ENCODE measurements at places on chromosomes 3 and 15. TPM values are rescaled to one million over a fixed set of nuclear protein-coding genes. Genes with fewer than 3 reads are reported as not detected.
A peak's percentile ranks its signal among the peaks of the same experiment; 100 is the strongest.

Gene VWA5B2
- 1.0 TPM for total RNA-seq

Gene GOLGA8N
- total RNA-seq, result 1.4 TPM

Gene ZBBX
- total RNA-seq, result not detected

Gene P2RY1
- total RNA-seq, result 1.2 TPM

Gene LRRIQ4
- total RNA-seq, result 0.20 TPM

Gene NPAP1
- not detected for total RNA-seq

Gene DOCK3
- 0.08 TPM for total RNA-seq

Gene CACNA2D3
- total RNA-seq, result 0.15 TPM

GRCh38 chr15:27550635-27551034 lies 548.5 kb downstream of the OCA2 start:
- DNase-seq, result no peak

GRCh38 chr3:120311863-120312794 lies 27.1 kb upstream of the GPR156 start:
- no peak for DNase-seq

DNA sequence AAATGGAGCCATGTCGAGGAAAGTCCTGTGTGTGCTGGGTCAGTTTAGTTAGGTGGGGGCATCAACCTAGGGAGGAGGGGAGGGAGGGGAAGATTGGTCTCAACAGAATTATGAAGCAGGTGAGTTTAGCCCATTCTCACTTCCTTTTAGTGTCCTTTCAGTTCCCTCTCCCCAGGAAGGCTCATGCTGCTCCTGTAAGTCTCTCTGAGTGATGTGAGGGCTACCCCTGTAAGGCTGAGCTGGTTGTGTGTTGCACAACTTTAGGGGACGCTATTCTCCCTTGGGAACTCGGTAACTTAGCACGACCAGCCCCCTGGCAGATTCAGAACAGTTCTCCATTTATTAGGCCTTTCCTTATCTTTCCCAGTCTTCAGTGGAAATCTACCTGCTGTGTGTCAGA lies 21.2 kb downstream of the IL5RA start:
- DNase-seq, result no peak

DNA sequence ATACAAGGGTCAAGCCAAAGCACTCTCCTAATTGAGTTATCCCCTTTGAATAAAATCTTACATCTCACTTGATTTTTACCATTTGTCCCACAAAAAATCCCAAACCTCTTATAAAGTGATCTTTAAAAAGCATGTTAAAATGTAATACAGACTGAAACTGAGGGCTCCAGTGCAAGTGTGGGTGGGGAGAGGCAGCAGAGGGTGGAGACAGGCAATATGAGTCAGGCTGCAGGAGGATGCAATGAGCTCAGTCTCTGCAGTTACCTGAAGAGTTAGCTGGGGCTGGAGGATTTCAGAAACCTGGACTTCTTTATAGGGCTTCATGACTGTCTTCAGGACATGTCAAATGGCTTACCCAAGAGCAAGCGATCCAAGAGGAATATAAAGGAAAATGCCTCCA lies 14.2 kb upstream of the COLQ start:
- DNase-seq, result no peak

DNA sequence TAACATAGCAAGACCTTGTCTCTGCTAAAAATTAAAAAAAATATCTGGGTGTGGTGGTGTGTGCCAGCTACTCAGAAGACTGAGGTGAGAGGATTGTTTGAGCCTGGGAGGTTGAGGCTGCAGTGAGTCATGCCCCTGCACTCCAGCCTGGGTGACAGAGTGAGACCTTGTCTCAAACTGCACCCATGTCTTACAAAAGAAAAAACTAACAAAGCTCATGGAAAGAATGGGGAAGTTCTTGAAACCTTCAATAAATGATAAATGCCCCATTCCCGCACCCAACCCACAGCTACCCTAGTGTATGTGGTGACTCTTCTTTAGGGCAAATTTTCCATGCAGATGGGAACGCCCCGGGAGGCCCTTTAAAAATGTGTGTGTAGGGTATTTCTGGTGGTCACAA lies 28.3 kb downstream of the RPLP1 start:
- DNase-seq, result no peak

DNA sequence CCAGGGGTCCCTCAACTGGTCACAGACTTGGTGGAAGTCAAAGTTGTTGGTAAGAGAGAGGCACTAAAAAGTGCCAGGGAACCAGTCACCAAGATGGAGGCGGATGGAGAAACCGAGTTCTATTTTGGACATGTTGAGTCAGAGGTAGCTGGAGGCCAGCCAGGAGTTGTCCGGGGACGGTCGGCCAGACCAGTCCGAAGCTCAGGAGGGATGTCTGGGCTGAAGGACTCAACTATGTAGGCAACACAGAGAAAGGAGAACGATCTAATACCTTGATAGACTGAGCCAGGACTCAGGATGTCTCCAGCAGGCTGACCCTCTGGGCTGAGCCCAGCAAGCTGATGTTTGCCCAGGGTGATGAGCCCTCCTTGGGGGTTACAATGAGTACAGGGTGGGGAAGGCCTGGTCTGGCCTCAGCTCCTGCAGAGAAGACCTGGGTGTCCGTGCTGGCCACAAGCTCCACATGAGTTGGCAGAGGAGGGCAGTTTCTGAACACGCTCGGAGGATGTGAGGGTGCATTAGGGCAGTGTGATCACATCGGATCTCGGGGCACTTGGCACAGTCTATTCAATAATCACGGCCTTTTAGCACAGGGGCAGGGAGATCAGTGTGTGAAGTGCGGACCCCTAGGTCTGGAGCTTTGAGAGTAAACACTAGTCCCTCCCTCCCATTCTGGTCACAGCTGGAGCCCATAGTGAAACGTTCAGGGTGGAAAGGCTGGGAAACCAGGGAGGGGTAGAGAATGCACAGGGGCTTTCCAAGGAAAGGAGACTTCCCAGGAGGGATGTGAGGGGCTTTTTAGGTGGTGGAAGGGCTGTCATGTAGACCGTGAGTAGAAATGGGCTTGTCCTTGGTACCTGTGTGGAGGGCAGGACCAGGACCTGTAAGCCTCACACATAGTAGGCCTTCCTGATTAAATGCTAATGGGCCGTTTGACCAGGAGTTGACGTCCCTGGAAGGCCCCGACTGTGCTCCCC lies 111.9 kb downstream of the ETFA start:
- DNase-seq, result no peak

- DNase-seq, result peak; percentile 75
Measured at GRCh38 chr3:135106445-135106844, 311.4 kb downstream of the EPHB1 start.

- DNase-seq, result no peak
Measured at GRCh38 chr3:155640098-155640497, 104.8 kb downstream of the PLCH1 start.

- no peak for DNase-seq
Measured at GRCh38 chr15:69657626-69658025, 205.0 kb downstream of the RPLP1 start.

DNA sequence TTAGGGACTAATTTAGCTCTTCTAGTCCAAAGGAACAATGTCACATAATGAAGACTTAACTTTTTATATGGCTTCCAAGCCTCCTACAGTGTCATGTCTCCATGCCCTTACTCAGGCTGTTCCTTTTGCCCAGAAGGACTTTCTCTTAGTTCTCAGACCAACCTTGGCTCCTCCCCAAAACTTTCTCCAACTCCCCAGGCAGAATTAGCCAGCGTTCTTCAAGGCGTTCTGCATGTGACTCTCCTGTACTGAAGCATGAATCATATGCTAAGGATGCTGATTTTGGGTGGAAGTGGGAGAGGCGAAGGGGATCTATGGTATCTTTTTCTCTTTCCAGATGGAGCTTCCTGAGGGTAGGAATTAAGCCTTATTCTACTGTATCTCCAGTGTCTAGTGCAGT lies 335.1 kb upstream of the ICE2 start:
- no peak for DNase-seq

DNA sequence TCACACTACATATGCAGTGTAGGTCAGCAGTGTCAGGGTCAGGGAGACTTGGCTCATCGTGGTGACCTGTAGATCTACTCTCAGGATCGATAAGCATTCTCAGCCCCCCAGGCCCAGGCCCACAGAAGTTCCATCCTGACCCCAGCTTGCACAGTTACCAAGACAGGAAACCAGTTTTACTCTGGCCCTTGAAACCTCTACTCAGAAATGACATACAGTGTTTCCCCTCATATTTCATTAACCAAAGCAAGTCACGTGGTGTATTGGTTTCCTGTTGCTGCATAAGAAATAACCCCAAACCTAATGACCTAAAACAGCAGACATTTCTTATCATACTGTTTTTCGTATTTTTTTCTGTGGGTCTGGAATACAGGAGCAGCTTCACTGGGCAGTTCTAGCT lies 242.2 kb downstream of the SLCO3A1 start:
- no peak for DNase-seq

GRCh38 chr3:167032267-167032876 lies 347.7 kb downstream of the ZBBX start:
- peak; percentile 54 for DNase-seq

GRCh38 chr3:169457807-169458697 lies 205.5 kb downstream of the MECOM start:
- DNase-seq, result no peak

GRCh38 chr3:114310695-114311094 lies 16.9 kb downstream of the TIGIT start:
- DNase-seq, result no peak

GRCh38 chr3:103371411-103371810 lies 936.6 kb downstream of the ZPLD1 start:
- no peak for DNase-seq

DNA sequence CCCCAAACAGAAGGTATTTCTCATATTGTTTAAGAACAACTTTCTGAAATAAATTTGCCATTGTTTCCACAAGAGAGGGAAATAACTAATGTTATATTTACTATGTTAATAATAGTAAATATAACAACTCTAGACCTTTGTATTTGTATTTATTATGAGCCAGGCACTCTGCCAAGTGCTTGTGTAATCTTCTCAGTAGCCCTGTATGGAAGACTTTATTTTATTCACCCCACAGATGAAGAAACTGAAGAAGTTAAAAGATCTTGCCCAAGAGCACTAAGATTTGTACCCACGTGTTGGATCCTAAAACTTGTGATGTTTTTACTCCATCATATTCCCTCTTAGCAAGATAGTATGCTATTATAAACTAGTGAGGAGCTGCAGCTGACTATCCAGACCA lies 12.0 kb upstream of the GNB4 start:
- DNase-seq, result no peak

- DNase-seq, result peak; percentile 26
Measured at GRCh38 chr3:45890405-45890804, 4.1 kb downstream of the CCR9 start.

GRCh38 chr3:31714495-31715280 lies 182.0 kb downstream of the STT3B start:
- DNase-seq, result no peak
